ENCODE measurements at places on chromosomes 5 and 9. TPM values are rescaled to one million over a fixed set of nuclear protein-coding genes. Genes with fewer than 3 reads are reported as not detected.

DNA sequence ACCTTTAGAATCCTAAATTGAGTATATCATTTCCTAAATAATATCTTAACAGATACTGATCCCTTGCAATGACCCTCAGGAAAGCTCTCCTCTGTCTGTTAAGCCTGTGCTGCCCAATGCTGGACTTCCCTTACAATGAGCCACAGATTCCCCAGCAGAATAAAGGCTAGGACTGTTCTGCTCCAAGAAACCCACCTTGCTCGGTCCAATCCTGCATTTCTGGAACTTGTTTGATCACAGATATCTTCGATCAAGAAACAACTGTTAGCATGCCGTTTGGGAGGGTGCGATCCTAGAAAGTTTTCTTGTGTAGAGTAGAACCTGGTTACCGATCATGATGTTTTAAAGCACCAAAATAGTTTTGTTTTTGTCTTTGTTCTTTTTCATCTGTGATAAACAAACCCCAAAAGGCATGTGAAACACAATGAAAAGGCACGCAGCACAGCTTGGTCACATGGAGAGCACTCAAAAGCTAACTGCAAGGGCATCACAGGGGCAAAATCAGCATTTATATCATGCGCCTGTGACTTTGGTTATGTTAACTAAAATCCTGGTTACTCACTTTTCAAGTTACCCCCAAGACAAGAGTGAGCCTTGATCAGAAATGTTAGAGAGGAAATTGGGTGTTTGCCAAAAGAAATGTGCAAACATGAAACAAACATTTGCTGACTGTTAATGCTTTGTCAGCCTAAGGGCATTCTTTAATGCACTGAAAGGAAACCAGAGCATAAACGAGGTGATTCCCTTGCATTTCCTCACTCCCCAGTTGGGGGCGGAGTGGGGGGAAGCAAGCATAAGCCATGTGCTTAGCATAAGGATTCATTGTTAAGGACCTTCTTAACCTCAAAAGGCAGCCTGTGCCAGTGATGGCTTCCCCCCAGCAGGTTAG, 61.9 kb upstream of the ADAMTS16 start:
- DNase-seq, result no peak

DNA sequence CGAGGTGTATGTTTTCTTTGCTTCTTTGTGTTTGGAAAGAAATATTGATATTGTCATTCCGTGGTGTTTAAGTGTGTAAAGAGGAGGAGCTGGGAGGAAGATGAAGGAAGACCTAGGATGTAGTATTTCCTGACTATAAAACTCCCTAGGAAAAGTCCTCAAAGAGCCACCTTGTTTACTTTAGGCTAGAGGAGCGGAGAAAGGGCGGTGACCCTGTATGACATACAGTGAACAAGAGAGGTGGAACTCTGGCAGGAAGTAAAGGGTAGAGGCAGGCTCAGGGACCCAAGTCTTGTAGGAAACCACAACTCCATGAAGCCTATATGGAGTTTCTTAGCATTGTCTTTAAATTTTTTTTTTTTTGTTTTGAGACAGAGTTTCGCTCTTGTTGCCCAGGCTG, 303.9 kb downstream of the DOCK8 start:
- DNase-seq, result no peak

GRCh38 chr5:109961751-109962150, 272.0 kb downstream of the MAN2A1 start:
- DNase-seq, result no peak

- no peak for DNase-seq
Measured at GRCh38 chr5:34013547-34013946, 5.7 kb upstream of the AMACR start.

GRCh38 chr5:1886846-1887587, 4.3 kb upstream of the IRX4 start:
- no peak for DNase-seq

CFAP157 gene
- total RNA-seq, result not detected

GRCh38 chr5:3153226-3153858, 401.9 kb upstream of the IRX2 start:
- DNase-seq, result no peak

IFT74 gene
- total RNA-seq, result 10.1 TPM

- DNase-seq, result no peak
Measured at GRCh38 chr9:16103620-16104397, 551.0 kb downstream of the CCDC171 start.

Data from astrocyte (in vitro differentiated cells and primary cell).